ENCODE measurements at places on chromosomes 4 and X. TPM values are rescaled to one million over a fixed set of nuclear protein-coding genes. Genes with fewer than 3 reads are reported as not detected.

DNA sequence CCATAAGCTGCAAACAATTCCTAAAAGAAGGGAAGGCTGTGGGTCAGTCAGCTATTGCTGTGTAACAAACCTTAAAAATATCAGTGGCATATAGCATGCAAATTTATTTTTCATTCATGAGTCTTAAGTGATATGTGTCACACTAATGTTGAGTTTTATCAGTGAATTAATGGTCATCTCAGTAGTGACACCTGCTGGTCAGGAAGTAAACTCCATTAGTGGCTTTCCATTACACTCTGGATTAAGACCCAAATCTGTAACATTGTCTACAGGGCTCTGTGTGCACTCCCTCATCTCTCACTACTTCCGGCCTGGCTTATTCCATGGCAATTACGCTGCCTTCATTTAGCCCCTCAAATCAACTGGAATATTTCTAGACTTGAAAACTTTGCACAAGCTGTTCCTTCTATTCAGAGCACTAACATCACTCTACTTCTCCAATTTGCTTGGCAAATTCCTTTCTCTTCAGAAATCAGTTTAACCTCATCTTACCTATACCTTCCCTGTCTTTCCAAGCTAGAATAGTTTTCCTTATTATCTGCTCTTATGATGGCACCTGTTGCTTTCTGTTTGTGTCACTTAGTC is 217.3 kb upstream of the TAPT1 start:
- no peak for DNase-seq

DNA sequence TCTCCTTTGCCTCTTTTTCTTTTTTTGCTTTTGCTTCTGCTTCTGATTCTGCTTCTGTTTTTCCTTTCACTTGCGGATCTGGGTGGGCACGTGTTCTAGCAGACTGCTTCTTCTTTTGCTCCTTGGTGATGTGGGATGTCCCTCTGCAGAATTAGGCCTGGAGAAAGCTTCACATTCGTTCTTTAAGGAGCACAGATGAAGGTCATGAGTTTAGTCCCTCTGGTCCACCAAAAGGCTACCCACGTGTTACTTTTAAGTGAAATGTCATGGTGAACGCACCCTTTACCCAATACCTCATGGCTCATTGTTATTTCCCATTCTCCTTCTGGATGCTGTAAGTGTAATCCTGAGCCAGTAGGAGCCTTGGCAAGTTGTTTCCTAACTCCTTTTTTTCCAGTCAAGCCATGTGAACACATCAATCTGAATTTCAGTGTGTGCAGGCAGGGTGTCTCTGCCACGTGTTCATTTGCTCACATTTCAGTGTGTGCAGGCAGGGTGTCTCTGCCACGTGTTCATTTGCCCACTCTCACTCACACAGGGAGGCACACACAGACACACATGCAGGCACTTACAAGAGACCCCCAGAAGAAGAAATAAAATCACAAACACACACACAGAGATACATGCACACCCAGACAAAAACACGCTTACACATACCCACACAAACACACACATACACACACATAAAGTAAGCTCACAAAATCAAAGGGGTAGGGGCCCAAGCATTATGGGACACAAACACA is 36.9 kb downstream of the NBDY start:
- DNase-seq, result no peak

GRCh38 chr4:169811476-169811875 is 53.7 kb upstream of the HPF1 start:
- no peak for DNase-seq

SPANXN4 gene
- not detected for total RNA-seq

PGAM4 gene
- total RNA-seq, result 0.56 TPM

DNA sequence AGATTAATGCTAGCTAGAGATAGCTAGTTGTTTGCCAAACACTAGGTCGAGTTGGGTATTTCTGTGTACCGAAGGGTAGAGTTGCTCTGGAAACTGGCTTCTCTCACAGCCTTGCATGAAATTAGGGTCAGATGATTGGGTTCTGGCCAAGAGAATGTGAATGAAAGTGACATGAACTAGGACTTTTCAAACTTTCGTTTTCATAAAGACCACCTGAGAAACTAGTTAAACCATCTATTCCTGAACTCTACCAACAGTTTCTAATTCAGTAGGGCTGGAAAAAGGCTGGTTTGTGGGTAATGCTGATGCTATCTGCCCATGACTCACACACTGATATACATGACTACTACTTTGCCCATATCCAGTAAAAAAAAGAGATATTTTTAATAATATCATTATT is 157.6 kb downstream of the GASK1B start:
- no peak for DNase-seq

SSX4B gene
- 0.32 TPM for total RNA-seq

XAGE2 gene
- not detected for total RNA-seq

- no peak for DNase-seq
Observed at GRCh38 chrX:124216396-124217115, 115.9 kb upstream of the TEX13D start.

- no peak for DNase-seq
Observed at GRCh38 chr4:133474501-133474900, 325.4 kb downstream of the PCDH10 start.

DNA sequence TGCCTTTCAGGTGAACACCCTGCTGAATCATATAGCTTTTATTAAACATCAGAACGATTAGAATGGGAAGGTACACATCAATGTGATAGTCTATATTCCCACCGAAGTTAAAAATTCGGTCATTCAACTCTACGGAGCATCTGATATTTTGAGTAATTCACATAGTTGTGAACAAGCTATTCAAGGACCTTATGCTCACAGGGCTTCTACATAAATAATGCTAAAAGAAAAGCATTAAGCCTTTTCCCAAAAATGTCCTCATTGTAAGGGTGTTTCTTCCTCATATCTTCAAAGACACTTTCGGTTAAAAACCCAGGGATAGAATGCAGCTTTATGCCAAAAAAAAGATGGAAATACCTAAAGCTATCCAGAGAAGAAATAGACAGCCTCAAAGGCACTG is 79.7 kb upstream of the EDNRA start:
- DNase-seq, result no peak

- no peak for DNase-seq
Observed at GRCh38 chr4:1055721-1056590, 44.5 kb downstream of the FGFRL1 start.

EXOC1 gene
- total RNA-seq, result 17.7 TPM

- DNase-seq, result no peak
Observed at GRCh38 chr4:107740381-107740780, 20.3 kb upstream of the PAPSS1 start.

GATA1 gene
- not detected for total RNA-seq

PNCK gene
- total RNA-seq, result 4.3 TPM

DNA sequence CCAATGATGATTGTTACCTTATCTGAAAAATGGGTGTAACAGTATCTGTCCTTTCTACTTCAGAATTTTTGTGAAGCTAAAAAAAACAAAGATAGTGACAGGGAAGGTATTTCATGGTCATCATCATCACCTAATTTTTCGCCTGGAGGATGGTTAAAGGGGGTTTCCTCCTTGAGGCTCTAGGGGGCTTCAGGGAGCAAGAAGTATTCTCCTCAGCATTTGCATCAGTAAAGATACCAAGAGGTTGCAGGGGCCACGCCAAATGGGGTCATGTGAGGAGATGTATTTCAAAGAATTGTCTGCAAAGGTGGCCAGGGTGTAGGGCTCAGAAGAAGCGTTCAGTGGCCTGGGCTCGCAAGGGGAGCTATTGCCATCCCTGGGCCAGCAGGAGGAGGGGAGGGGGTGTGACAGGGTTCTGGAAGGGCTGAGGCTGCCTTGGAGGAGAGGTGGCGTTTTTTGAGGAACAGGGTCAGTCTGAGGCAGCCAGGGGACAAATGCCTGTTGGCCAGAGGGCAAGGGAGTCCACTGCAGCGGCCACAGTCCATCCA is 7.3 kb upstream of the NSG1 start:
- no peak for DNase-seq

MAGEC2 gene
- not detected for total RNA-seq

DNA sequence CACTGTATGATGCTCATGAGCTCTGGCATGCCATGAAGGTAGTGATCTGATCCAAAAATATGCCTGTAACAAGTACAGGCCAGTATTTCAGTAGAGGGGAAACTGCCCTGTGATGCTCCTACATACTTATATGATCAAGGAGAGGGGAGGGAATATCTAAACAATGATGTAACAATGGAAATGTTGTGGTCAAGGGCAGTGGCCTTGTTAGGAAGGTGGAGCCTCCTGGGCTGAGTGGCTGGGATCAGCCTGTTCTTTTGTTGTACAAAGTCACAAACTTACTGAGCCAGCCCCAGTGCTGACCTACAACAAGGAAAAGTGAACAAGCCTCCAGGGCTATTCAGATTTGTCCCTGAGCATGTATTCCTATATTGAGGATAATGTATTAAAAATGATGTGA is 70.3 kb downstream of the ANXA10 start:
- DNase-seq, result no peak

GRCh38 chr4:87092389-87093141 is 127.9 kb downstream of the KLHL8 start:
- no peak for DNase-seq

GRCh38 chr4:164888096-164888715 is 11.2 kb downstream of the APELA start:
- no peak for DNase-seq

DNA sequence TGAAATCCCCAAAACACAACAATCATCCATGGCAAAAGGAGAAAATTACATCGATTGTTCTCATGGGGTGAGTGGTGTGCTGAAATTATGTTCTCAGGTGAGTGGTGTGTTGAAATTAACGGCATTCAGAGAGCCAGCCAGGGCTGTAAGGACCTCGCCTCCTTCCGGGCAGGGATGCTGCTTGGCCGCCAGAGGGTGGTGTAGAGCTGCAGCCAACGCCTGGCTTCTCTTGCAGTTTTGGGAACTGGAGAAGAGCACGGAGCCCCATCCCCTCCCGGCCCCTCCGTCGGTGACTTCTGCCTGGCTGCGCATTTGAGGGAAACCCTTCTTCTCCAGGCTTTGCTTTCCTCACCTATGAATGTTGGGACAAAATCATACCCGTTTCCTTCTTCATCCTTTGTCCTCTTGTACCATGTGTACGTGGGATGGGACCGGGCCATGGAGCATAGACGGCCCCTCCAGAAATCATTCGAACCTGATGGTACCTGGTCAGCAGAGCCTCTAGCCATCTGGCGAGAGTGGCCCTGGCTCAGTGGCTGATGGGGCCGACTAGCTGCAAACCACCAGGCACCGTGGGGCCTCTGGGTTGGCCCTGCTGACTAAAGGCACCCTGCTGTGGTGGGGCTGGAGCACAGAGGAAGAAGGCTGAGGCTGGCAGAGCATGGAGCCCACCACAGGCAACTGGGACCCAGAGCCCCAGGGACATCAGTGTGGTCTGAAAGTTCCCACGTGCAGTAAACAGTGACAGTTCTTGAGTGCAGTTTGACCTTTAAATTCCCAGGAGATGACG is 28.4 kb downstream of the TRMT44 start:
- peak; percentile 92 for DNase-seq

- no peak for DNase-seq
Observed at GRCh38 chr4:183863155-183863825, 41.8 kb upstream of the STOX2 start.

DNA sequence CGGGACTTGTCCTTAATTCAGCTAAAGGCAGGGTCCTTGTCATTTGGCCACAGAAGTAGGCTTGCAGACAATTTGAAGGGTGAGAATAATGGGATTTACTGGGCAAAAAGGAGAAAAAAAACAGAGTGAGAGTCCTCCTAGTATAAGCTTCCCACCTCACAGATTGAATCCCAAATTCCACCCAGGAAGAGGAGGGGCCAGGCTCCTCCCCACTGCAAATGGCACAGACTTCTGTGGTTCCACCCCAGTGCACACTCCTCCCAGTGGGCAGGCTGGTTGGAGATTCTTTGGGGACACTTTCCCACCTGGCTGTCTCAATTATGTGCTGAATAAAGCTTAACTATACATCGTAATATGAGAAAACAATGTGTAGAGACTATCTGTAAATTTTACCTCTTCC is 31.6 kb downstream of the MEPE start:
- DNase-seq, result no peak

All from H1 (cell line).